ENCODE measurements at places on chromosomes 4 and X.
A peak's percentile ranks its signal among the peaks of the same experiment; 100 is the strongest.

DNA sequence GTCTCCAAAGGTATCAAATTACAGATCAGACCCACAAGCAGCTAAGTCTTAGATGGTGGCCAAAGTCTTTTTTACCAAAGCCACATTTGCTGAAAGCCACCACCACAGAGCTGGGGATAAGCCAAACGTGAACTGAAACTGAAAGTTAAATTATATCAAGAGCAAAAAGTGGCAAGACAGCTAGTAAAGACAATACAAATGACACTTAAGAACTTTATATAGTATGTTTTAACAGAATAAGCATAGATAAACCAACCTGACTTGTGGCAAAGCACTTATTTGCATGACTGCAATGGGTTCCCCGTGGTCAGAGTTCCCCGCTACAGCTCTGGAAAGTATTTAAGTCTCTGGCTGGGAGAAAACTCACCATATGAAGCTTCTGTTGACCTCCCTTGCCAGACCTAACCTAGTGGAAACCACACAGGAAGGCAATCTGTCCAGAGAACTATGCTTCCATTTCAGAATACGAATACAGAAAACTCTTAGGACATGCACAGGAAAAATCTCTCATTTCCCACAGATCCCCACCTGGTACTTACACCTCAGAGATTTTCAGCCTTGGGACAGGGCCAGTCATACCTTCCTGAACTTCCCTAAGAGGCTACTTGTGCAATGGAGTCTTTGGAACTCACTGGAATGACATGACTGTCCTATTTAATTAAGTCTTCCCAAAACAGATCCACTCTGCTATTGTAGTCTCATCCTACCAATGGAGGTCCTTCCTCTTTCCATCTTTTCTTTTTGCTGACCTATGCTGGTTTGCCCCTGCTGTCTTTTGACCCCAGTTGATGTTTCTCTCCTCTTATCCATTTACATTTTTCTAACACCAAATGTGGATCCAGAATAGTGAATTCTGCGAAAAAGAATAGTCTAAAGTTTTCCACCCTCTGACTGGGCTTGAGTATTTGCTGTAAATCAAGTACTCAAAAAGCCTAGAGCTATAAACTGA lies 225.1 kb downstream of the NR3C2 start:
- DNase-seq, result no peak

DNA sequence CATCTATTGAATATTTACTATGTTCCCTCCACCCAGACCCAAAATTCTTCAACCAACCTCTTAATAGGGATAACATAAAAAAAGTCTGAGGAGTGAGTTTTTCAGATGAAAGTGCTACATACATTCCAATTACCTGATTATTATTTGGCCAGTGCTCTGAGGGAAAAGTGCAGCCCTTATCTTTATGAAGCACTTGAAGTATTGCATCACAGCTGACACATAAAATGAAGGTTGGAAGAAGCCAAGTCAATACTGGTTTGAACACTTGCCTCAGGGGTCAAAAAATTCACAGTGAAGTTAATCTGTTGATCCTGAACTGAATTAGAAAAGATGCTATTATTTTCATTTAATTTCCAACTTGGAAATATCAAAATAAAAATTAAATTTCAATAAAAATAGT lies 498.9 kb downstream of the INPP4B start:
- no peak for DNase-seq

DNA sequence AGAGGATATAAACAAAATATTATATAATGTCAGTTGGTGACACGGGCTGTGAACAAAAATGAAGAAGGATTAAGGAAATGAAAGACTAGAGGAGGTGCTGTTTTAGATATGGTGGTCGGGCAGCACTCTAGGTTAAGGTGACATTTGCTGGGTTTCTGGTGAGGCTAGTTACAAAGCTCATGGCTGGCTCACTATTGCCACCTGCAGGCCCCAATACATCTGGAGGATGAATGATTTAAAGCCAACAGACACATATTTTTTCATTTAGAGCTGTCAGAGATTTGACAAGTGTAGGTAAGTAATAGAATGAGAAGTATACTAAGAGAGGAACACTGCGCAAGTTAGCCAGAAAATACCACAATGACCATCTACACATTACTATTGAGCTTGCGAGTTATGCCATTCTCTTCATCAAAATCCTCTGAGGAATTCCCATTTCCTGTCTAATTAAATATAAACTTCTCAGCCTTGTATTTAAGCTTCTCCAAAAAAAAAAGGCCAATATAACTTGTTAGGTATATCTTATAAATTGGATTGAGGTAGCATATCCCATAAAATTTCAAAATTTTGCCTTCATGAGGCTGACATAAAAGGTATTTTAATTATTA lies 6.4 kb upstream of the FGG start:
- DNase-seq, result peak; percentile 58

- no peak for DNase-seq
Observed at GRCh38 chrX:128781506-128781905, 729.3 kb upstream of the ACTRT1 start.

GRCh38 chr4:23422878-23423277 lies 467.0 kb downstream of the PPARGC1A start:
- no peak for DNase-seq
